Panc1 (cell line): ENCODE measurements at places on chromosomes 1 and 21. TPM values are rescaled to one million over a fixed set of nuclear protein-coding genes. Genes with fewer than 3 reads are reported as not detected.

The ZNF648 gene
- not detected for total RNA-seq

The TMEM82 gene
- total RNA-seq: not detected

The OR2T29 gene
- total RNA-seq: not detected

The HCRTR1 gene
- 0.18 TPM for total RNA-seq

The OPRD1 gene
- 5.4 TPM for total RNA-seq

The REG4 gene
- total RNA-seq: not detected

The VANGL2 gene
- total RNA-seq: 0.10 TPM

The SH3BGR gene
- 1.7 TPM for total RNA-seq

The LPAR3 gene
- 6.3 TPM for total RNA-seq

The PTGFR gene
- not detected for total RNA-seq

The KCNJ9 gene
- total RNA-seq: not detected

The DIO1 gene
- 0.28 TPM for total RNA-seq

The LRRC71 gene
- 0.77 TPM for total RNA-seq

The BRINP3 gene
- total RNA-seq: 1.0 TPM

The NSL1 gene
- 21.8 TPM for total RNA-seq

The RGS8 gene
- total RNA-seq: not detected

The MTF1 gene
- 26.2 TPM for total RNA-seq

The S100A7 gene
- total RNA-seq: not detected

The KIRREL1 gene
- total RNA-seq: 145 TPM

The UTS2 gene
- total RNA-seq: not detected

The RASAL2 gene
- total RNA-seq: 31.6 TPM

The WNT4 gene
- 0.92 TPM for total RNA-seq

The MAN1C1 gene
- total RNA-seq: 1.5 TPM

The OR2L8 gene
- total RNA-seq: not detected

The KRTAP11-1 gene
- total RNA-seq: not detected

The CA6 gene
- not detected for total RNA-seq

The DIP2A gene
- 22.9 TPM for total RNA-seq
